Activated T-helper 1 cell treated with Interleukin-2 at 50 U/mL for 16 hours (primary cell): ENCODE measurements at places on chromosomes 12 and 14.

DNA sequence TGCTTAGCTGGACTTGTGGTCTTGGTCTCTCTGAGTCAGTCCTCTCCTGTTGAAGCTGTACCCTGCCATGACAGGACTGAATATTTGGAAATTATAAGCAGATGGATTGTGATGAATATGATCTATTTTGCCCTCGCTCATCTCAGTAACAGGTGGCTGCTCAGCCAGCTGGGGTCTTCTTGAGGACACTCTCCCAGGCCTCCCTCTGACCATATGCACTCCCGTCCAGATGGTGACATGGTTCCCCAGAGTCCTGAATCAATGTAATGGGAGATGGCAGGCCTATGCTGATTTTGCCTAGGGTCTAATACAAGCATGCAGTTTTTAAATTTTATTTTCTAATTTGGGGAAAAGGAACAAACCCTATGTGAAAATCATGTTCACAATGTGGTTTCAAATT, 63.1 kb upstream of the TRHDE start:
- DNase-seq, result no peak

DNA sequence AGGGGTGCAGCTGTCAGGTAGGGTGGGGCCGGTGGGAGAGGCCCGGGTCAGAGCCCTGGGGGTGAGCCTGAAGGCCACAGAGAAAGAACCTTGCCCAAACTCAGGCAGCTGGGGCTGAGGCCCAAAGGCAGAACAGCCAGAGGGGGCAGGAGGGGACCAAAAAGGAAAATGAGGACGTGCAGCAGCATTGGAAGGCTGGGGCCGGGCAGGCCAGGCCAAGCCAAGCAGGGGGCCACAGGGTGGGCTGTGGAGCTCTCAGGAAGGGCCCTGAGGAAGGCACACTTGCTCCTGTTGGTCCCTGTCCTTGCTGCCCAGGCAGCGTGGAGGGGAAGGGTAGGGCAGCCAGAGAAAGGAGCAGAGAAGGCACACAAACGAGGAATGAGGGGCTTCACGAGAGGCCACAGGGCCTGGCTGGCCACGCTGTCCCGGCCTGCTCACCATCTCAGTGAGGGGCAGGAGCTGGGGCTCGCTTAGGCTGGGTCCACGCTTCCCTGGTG, 10.5 kb downstream of the MMP14 start:
- no peak for DNase-seq

DNA sequence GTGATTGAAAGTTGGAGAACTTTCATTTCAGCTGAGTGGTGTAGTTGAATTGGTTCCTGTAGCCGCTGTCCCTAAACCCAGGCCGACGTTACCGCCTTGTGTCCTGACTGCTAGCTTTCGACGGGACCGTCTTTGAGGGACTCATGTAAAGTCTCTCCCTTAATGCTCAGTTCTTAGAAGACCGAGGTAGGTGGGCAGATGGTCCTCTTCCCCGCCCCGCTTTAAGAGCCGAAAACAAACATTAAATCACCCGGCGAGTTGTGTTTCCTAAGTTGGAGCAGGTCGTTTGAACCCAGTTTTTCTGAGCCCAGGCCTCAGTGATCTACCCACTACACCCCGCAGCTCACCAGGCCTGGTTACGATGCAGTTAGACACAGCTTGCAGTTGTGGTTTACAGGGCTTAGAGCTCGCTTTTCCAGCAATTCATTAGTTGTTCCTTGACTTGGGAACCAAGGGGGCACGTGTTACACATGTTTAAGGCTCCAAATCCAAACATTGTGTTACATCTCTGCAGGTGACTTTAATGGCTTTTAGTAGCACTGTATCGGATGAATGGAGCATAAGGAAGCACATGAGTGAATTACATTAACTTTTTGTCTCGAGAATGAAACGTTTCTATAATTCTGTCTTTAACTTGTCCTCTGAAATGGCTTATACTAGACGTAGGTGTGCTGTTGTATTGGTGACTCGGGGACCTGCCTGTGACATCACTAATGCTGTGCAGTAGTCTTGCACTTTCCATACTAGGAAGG, 790 bp downstream of the NEDD1 start:
- DNase-seq, result no peak

DNA sequence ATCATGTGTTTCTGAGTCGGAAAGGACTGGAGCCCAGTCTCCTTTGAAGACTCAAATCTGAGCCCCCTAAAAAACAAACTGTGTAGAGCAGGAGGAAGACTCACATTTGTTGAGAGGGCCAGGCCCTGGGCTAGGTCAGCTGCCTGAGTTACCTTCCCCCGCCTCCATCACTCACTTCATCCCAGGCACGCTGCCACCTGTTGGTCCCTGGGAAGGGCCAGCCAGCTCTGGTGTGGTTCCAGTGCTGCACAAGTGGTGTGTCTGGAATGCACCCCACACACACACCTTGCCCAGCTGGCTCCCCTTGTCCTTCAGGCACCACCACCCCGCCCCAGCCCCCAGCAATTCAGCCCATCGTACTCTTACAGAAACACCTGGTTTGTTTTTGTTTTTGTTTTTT, 9.0 kb downstream of the MVK start:
- no peak for DNase-seq

GRCh38 chr14:101186992-101187815, 283.7 kb upstream of the RTL1 start:
- DNase-seq, result no peak

DNA sequence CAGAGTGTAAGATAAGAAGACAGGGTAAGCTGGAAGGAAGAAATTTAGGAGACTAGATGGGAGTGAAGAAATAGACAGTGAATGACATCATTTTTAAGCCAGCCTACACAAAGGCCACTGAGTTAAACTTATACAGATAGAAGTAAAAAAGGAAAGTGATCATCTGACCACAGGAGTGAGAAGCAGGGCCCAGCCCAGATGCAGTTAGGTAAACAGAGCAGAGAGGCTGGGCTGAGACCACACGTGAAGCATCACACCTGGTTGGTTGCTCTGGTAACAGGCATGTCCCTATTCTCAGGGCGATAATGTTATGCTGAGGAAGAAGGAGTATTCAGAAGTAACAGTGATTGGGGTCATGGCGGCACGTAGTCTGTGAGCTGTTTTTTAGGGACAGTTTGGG, 1079.4 kb downstream of the AACS start:
- DNase-seq, result no peak

- DNase-seq, result no peak
Measured at GRCh38 chr14:56808383-56809269, 1.7 kb downstream of the OTX2 start.

GRCh38 chr14:81400852-81401251, 728 bp upstream of the STON2 start:
- DNase-seq, result no peak
